ENCODE measurements at places on chromosomes 4 and X. TPM values are rescaled to one million over a fixed set of nuclear protein-coding genes. Genes with fewer than 3 reads are reported as not detected.
A peak's percentile ranks its signal among the peaks of the same experiment; 100 is the strongest.

Gene TRIM75
- total RNA-seq: not detected

Gene LYAR
- total RNA-seq: 13.0 TPM

- no peaks in the 10 kb centered on the region for H3K27me3 ChIP-seq
- H3K27ac ChIP-seq: no peak overlapping the region
- DNase-seq: no peak
- no peaks in the 10 kb centered on the region for H3K4me1 ChIP-seq
- no peaks in the 10 kb centered on the region for H3K36me3 ChIP-seq
- H3K4me3 ChIP-seq: no peak overlapping the region
Measured at GRCh38 chr4:182786991-182787390, 130.2 kb downstream of the DCTD start.

- H3K36me3 ChIP-seq: no peaks in the 10 kb centered on the region
- H3K27me3 ChIP-seq: no peaks in the 10 kb centered on the region
- peak; percentile 33 for DNase-seq
Measured at GRCh38 chr4:121072224-121073003, at the start of gene NDNF. NDNF (minus strand) TSS chr4:121072535; CDS start chr4:121045837, 26,698 bp downstream.

DNA sequence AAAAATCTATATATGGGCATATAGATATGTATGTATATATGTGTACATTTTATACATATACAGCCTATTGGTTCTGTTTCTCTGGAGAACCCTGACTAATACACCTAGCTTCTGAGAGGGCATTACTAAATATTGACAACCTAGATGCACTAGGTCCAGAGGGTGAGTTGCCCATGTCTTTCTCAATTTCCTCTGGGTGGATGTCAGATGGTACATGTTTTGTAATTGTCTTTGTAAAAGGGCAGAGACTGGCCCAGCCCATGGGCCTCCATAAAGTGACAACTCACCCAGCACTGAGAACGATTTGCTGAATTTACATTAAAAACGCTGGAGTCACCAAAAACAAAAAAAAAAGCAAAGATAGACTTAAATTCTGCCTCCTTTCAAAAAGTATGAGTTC is 198.5 kb upstream of the FAM241A start:
- H3K4me1 ChIP-seq: no peaks in the 10 kb centered on the region
- no peak for DNase-seq
- no peak overlapping the region for H3K4me3 ChIP-seq
- no peaks in the 10 kb centered on the region for H3K36me3 ChIP-seq
- no peaks in the 10 kb centered on the region for H3K27me3 ChIP-seq

- DNase-seq: no peak
- no peaks in the 10 kb centered on the region for H3K4me1 ChIP-seq
- no peaks in the 10 kb centered on the region for H3K36me3 ChIP-seq
Measured at GRCh38 chr4:25592736-25593135, 62.9 kb upstream of the SLC34A2 start.

- no peaks in the 10 kb centered on the region for H3K4me1 ChIP-seq
- H3K4me3 ChIP-seq: no peak overlapping the region
- DNase-seq: no peak
- no peaks in the 10 kb centered on the region for H3K27me3 ChIP-seq
Measured at GRCh38 chr4:38497121-38497520, 166.9 kb upstream of the KLF3 start.

- H3K27me3 ChIP-seq: no peaks in the 10 kb centered on the region
- no peaks in the 10 kb centered on the region for H3K36me3 ChIP-seq
- no peak overlapping the region for H3K27ac ChIP-seq
- DNase-seq: no peak
- no peak overlapping the region for H3K4me3 ChIP-seq
Measured at GRCh38 chrX:135396109-135396508, 25.6 kb upstream of the SMIM10L2A start.

GRCh38 chr4:98530572-98530971 is 127.8 kb downstream of the TSPAN5 start:
- H3K4me3 ChIP-seq: no peak overlapping the region
- H3K27ac ChIP-seq: no peak overlapping the region
- H3K4me1 ChIP-seq: no peaks in the 10 kb centered on the region
- no peak for DNase-seq
- H3K36me3 ChIP-seq: no peaks in the 10 kb centered on the region

Gene EPHA5
- 5.0 TPM for total RNA-seq

- no peaks in the 10 kb centered on the region for H3K4me1 ChIP-seq
- no peak within 1 kb of the TSS for H3K27ac ChIP-seq
- peak; percentile 52 for DNase-seq
Measured at GRCh38 chrX:104565791-104566680, at the start of gene IL1RAPL2. IL1RAPL2 (plus strand) TSS chrX:104566199.

All from thyroid gland (tissue), 4 donors.